ENCODE measurements at places on chromosomes 3 and 15.

DNA sequence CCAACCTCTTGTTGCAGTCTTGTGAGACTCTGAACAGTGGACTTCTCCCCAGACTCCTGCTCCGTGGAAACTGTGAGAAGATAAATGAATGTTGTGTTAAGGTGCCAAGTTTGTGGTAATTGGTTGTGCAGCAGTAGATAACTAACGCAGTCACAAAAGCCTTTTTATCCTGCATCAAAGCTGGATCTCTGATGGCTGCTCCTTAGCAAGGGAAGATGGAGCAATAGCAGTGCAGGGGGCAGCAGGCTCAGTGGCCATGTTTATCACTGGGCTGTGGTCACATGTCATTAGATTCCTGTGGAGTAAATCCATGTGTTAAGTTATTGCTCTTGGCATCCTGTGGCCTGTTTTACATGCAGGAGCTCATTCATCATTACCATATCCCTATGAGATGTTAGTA, 13.5 kb downstream of the CMTM7 start:
- DNase-seq = no peak

DNA sequence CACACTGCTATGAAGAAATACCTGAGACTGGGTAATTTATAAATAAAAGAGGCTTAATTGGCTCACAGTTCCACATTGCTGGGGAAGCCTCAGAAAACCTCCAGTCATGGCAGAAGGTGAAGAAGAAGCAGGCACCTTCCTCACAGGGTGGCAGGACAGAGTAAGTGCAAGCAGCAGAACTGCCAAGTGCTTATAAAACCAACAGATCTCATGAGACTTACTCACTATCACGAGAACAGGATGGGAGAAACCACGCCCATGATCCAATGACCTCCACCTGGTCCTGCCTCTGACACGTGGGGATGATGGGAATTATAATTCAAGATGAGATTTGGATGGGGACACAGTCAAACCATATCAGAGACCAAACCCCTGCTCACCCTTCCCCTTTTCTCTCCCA, 75.0 kb downstream of the TRIM69 start:
- no peak for DNase-seq

DNA sequence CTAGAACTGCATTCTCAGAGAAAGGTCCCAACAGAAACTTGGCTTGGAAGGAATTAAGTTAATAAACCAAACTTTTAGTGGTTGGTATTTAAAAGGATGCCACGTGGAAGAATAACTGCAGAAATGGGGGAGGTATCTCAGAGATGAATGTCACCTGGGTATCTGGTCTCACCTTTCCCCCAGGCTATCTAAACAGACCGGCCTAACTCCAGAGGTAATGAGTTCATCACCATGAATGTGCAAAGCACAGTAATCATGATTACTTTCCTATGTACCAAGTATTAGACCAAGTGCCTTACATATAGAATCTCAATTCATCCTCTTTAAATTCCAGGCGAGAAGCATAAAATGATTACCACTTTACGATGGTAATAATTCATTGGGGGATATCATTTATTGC, 80.8 kb downstream of the FBN1 start:
- no peak for DNase-seq

DNA sequence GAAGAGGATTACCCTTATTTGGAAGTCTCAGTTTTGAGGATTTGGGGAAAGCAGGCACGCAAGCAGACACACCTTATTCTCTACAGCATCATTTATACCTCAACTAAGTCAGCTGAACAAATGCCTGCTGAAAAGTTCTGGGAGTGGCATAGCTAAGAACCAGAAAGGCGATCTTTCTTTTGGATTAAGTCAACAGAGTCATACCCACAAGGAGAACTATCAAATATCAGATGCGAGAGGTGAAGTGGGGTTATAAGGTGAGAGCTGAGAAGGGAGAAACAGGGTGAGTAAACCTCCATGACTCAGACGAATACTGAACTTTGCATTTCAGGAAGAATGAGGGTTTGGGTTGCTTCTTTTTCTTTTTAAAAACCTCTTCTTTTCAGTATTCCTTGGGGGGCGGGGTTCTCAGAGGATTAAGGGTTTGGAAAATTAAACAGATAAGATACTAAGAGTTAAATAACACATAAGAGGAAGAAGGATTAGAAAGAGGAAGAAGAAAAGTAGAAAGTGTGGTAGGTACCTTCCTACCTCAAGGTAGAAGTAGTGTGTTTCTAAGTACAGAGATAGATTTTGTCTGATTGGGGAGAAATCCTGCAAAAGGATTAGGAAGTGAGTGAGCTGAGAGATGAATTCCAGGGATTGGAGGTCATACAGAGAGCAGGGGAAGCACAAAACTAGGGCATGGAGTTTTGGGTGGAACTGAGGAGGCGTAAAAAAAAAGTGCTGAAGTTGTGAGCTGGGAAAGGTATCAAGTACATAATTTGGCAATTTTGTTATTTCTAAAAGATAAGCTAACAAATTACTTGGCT, 41.3 kb upstream of the ICE2 start:
- DNase-seq = no peak

DNA sequence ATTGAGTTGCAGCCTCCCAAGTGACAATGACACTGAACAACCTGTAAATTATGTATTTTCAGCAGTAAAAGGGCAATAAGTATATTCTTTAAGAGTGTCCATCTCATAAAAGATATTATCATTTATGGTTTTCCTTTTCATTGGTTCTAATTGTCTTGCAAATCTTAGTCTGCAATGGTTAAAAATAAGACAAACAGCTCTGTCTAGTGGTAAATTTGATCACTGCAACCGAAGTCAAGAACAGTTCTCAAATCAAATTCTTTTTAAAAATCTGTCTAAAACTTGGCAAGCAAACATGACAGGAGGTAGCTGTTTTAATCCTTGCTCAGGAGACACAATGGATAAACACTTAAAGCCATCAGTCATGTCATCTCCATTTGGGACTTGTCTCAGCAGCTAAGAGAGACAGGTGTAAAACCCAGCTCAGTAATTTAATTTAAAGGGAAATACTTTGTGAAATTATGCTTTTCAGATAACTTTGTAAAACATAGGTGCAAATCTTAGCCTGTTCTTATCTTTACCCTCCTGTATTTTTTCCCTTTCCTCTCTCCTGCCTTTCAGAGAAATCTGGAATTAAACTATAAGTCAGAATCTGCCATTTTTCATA, 150.3 kb upstream of the ARHGEF26 start:
- no peak for DNase-seq

DNA sequence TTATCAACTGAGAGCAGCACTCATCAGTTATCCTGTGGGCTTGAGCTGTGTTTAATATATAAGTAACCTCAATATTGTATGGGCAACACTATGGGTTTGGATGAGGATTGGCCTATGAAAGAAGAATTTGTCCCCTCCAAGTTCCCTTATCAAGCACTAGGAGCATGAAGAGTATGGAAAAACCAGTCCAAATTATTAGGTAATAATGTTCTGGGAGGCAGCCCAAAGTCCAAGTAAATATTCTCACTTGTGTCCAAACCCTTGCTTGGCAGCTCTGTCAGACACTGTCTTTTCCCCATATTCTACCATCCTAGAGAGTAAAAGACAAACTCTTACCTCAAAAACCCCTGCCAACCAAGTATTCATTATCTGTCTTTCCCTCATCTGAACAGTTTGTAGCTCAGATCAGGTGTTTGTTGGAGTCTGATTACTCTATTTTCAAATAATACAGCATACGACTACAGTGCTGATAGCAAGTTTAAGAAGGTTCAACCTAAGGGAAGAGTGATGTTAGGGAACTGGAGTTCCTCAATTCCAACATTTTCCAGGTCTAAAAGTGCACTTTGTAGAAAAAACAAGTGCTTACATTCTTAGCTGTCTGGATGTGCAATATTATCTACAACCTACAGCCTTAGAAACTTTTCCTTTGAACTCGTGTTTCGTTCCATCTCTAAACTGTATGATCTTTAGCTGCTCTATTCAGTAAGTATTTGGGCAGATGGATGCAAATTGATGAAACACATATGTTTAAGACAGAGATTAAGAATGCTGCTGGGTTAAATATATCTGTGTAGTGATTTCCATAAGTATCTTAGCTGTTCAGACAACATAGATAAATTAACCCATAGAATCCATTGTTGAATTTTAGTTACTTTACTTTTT, 89.7 kb upstream of the PHLDB2 start:
- no peak for DNase-seq

- DNase-seq = no peak
Observed at GRCh38 chr15:78438619-78439285, 736 bp downstream of the IREB2 start.

DNA sequence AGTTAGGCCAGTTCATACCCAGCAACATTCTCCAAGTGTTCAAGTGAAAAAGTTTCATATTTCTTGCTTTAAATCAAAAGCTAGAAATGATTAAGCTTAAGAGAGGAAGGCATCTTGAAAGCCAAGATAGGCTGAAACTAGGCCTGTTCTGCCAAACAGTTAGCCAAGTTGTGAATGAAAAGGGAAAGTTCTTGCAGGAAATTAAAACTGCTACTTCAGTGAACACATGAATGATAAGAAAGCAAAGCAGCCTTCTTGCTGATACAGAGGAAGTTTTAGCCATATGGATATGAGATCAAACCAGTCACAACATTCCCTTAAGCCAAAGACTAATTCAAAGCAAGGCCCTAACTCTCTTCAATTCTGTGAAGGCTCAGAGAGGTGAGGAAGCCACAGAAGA, 274.7 kb downstream of the TUSC7 start:
- no peak for DNase-seq

GRCh38 chr3:148651549-148651948, 46.2 kb upstream of the AGTR1 start:
- DNase-seq = no peak

GRCh38 chr15:39581242-39581792, 438 bp downstream of the THBS1 start:
- no peak for DNase-seq

GRCh38 chr3:181176601-181177000, 187.1 kb upstream of the DNAJC19 start:
- no peak for DNase-seq

GRCh38 chr3:119628816-119629445, 31.2 kb downstream of the PLA1A start:
- no peak for DNase-seq

GRCh38 chr3:183370391-183370790, 58.0 kb downstream of the MCF2L2 start:
- no peak for DNase-seq

DNA sequence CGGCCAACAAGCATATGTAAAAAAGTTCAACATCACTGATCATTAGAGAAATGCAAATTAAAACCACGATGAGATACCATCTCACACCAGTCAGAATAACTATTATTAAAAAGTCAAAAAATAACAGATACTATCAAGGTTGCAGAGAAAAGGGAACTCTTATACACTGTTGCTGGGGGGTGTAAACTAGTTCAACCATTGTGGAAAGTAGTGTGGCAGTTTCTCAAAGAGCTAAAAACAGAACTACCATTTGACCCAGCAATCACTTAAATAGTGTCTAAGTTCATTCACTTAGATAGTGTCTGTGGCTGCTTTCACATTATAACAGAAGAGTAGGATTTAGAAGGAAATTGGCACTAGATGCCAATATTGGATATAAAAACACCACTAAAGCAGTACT, 49.7 kb downstream of the CGGBP1 start:
- no peak for DNase-seq

GRCh38 chr3:123803521-123803920, 80.6 kb downstream of the MYLK start:
- no peak for DNase-seq

DNA sequence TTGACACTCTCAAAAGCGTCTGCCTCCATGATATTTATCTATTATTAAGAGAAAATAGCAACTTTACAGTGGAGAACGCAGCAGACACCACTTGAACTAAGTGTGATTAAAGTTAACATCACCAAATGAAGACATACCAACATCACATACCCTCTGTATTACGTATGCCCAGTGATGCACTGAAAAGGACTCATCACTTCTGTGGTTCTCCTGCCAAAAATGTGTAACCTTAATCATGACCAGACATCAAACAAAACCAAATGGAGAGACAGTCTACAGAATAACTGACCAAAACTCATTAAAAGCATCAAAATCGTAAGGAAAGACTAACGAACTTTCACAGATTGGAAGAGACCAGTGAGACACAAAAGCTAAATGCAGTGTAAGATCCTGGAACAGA, 103.2 kb downstream of the PPP2R3A start:
- no peak for DNase-seq

DNA sequence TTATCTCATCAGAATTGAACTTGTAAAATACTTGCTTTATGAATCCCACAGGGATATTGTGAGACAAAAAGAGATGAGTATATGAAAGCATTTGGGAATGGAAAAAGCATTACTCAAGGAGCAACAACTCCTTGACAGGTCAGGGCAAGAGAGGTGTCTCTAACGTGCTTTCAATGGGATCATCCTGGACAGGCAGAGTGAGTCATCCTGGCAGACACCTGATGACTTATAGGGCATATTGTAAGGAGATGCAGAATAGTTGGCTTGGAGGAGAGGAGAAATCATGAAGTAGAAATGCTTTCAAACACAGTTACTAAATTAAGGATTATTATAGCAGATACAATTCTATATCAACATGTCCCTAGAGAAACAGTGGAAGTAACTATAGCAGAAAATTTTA, 71.9 kb upstream of the THSD4 start:
- no peak for DNase-seq

- no peak for DNase-seq
Observed at GRCh38 chr3:169964176-169964575, 2.4 kb upstream of the SEC62 start.

DNA sequence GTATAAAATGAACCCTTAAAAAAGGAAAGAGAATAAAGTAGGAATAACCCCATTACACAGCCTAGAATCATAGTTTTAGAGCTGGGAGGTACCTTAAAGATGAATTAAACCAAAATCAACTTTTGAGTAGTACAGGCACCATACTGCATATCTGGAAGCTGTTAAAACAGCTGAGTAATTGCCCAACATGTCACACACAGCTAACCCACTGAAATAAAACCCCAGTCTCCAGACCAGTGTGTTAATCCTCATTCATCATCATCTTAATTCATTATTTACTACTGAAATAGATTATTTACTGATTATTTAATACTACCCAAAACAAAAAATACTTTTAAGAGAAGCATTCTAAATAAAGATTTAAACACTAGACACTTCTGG, 52.8 kb downstream of the GPR160 start:
- DNase-seq = no peak

DNA sequence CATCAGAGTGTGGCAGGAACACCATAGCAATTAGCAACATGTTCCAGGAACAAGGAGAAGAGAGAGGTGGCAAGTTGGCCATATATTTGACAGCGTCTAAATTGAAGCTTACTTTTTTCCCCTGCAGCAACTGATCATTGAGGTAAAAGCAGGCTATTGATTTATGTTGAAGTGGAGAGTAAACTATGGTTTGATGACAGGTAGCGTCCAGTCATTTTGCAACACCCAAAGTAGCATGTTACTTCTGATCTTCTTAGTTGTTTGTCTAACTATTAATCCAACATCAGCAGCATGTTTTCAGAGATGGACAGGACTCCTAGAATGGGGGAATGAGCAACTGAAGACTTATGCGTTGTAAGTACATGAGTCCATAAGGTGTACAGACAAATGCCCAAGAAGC, 225.8 kb downstream of the ZPLD1 start:
- DNase-seq = no peak

GRCh38 chr3:178459038-178459410, 77.2 kb upstream of the KCNMB2 start:
- DNase-seq = no peak
